ENCODE measurements at places on chromosomes 12 and 14.

GRCh38 chr12:2680676-2681039 is 114.1 kb upstream of the FKBP4 start:
- DNase-seq, result no peak

GRCh38 chr12:46435625-46436024 is 63.1 kb upstream of the SLC38A2 start:
- DNase-seq, result no peak

- DNase-seq, result no peak
Observed at GRCh38 chr12:11728154-11728755, 78.8 kb downstream of the ETV6 start.

- no peak for DNase-seq
Observed at GRCh38 chr12:50626026-50626425, 121.2 kb downstream of the DIP2B start.

DNA sequence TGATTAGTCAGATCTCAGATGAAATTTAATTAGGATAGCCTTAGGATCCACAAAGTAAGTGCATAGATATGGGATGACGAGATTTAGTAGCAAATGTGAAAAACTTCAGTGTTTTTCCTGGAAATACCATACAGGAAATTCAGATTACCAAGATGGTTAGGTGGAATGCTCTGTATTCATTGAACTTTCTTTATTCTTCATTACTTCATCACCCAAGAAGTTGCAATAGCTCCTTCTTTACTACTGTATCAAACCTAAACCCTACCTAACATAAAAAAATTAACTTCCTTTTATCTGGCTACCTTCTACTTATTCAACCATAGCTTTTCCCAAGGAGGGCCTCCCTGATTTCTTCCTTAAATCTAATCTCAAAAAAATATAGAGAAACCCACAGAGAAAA is 100.4 kb downstream of the TTC6 start:
- no peak for DNase-seq

DNA sequence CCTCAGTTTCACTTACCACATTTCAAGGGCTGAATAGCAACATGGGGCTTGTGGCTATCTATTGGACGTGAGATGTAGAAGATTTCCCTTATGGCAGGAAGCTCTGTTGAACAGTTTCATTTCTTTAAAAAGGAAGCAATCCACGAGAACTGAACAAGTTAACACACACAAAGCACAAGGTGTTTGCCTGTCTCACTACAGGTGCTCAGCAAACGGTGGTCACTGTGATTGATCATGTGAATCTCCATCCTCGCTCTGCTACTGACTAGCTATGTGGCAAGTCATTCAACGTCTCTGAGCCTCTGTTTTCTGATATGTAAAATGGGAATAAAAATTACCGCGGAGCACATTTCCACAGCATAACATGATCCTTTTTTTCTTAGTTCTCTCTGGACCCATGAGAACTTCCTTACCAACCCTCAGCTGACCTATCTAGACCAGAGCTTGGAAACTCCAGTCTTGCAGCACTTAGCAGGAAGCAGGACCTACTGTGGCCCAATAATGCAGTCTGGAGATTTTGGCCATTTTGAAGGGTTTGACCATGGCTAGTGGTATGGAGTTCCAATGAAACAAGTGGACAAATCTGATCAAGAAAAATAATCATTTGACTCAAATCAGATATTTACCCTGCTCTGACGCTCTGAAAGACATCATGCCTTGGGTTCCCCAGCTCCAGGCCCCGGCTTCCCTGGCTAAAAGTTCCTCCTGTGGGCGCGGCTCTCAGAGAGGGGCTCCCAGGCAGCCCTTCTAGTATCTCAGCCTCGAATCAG is 278.8 kb downstream of the ZFP36L1 start:
- no peak for DNase-seq

DNA sequence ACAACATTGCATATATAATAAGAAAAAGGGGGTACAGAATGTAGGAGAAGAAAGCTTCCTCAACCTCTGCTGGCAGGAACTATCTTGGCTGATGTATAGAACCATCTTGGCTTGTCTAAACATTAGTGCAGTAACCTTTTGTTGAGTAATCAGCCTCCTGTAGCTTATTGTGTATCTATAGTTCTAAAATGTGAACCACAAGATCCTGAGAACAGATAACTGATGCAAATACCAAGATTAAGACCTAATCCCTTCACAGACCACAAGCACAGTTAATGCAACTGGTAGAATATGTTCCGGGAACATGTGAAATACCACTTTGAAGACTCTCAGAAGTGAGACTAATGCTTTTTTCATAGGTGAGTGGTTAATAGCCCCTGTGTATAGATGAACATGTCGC is 50.7 kb upstream of the KCNC2 start:
- DNase-seq, result no peak

Data from muscle of arm (tissue), 14 donors.